ENCODE measurements at places on chromosomes 1 and 21.

DNA sequence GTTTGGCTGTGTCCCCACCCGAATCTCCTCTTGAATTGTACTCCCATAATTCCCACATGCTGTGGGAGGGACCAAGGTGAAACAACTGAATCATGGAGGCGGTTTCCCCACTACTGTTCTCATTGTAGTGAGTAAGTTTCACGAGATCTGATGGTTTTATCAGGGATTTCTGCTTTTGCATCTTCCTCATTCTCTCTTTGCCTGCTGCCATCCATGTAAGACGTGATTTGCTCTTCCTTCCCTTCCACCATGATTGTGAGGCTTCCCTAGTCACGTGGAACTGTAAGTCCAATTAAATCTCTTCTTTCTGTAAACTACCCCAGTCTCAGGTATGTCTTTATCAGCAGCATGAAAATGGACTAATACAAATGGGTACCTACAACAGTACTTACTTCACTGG, 73.5 kb downstream of the PIK3R3 start:
- no peak for DNase-seq

- no peak for DNase-seq
These were observed 73.1 kb downstream of the GATAD2B start for GRCh38 chr1:153849487-153850185.

DNA sequence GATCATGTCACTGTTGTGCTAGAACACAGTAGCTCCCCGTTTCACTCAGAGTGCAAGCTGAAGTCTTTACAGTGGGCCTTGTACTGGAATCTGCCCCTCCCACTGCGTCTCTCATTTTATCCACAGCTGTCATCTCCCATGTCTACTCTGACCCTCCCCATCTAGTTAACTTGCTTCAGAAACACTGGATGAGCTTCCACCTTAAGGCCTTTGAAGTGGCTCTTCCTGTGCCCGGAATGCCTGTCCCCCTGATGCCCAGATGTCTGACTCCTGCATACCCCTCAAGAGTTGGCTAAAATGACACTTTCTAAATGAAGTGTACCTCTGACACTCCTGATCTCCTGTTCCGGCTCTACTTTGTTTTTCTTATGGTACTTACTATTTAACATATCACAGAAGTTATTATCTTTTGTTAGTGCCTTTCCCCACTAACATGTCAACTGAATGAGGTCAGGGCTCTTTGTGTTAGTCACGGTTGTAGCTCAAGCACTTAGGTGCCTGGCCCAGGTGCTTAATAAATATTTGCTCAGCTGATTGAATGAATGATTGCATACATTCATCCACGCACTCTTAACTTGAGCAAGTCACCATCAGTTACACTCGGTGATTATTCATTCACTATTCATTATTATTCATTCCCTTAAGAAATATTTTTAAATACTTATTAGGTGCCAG, 13.3 kb downstream of the ARV1 start:
- no peak for DNase-seq

DNA sequence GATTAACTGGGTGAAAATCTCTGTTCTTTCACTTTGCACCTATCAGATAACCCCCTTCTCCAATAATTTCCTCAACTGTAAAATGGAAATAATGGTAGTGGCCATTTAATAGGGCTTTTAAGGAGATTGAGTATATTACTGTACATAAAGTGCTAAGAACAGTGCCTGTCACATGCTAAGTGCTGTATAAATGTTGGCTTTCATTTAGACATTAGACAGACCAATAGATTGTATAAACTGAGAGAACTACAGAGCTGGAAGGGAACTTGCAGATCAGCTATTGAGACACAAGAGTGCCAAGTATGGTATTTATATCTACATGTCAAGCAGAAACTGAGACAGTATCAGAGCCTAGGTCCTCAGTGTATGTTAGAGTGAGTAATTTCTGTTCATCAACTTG, 934.7 kb downstream of the PLA2G4A start:
- no peak for DNase-seq

DNA sequence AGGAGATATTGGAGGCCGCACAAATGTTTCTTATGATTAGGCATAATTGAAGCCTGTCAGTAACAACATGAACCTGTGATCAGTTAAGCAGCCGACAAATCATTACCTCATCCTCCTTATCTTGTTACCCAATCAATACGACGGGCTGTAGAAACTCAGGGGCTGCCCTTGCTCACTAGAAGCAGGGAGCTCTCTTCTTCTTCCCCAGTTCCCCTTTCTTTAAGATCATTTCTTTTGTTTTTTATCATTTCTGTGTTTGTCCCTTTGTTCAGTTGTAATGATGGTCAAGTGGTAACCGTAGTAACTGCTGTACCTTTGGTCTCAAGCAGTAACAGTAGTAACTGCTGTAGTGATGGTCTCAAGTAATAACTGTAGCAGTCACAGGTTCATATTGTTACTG, 13.8 kb upstream of the FCGR2A start:
- DNase-seq, result no peak

GRCh38 chr1:40004857-40005256, 35.7 kb upstream of the CAP1 start:
- no peak for DNase-seq

- no peak for DNase-seq
These were observed 111.5 kb downstream of the ETS2 start for GRCh38 chr21:38917043-38917774.

GRCh38 chr1:27297903-27298302, 24.1 kb upstream of the TMEM222 start:
- no peak for DNase-seq

DNA sequence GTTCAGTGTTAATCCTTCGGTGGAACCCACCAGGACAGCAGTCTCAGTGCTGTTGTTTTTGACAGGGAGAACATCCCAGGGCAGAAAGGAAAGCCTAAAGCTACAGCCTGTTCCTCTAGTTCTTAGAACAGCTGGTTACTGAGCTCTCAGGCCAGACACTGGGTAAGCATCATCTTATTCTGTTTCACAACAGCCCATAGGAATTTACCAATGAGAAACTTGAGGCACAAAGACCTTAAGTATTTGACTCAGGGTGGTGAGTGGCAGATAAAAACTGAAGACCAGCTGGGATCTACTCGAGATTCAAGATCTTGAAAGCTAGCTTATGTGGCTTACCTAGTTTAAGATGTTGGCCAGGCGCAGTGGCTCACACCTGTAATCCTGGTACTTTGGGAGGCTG, 9.4 kb upstream of the NEK2 start:
- no peak for DNase-seq

- DNase-seq, result no peak
These were observed 57.4 kb downstream of the GALNT2 start for GRCh38 chr1:230124186-230125128.

DNA sequence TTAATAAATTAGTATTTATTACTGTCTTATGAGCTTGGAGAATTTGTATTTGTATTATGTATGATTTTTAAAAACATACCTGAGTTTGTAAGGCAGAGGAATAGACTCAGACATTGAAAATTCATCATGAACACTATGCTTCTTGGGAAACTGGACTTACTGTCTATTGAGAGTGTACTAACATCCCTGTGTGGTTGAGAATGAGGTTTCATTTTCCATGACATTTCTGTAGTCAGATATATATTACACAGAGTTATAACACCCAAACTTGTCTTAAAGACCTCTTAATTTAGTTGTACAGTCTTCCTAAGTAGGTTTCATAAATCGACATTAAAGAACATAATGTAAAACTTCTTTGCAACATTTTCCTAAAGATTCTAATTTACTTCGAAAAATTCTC, 30.0 kb downstream of the PPP2R5A start:
- DNase-seq, result no peak

DNA sequence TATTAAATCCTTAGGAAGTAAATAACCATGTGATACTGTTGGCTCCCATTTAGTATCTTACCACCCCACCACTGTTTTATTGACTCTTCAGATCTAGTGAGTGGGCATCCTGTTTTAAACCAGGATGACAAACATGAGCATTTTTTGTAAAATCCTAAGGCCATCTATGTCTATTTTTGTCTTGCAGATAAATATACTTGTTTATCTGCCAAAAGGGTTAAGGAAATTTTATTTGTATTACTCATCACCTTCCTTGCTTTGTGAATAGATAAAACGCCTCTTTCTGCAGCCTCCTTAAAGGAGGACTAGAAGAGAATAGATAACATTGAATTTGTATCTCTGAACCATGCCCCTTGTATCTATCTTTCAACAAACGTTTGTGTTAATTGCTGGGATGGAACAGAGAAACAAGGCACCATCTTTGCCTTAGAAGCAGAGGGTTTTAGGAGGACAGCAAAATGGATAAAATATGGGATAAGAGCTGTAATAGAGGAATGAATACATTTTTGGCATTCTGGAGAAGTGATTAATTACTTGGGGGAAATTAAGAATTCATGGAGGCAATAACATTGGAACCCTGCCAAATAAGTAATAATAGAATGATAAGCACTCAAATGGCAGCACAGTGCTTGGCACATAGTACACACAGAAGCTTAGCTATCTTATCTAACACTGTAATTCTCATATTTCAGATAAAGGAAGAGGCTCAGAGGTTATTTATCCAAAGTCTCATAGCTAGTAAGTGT, 14.7 kb downstream of the YTHDF2 start:
- no peak for DNase-seq

- no peak for DNase-seq
These were observed 4.7 kb upstream of the SPRR3 start for GRCh38 chr1:152996633-152997400.

- no peak for DNase-seq
These were observed 104.4 kb downstream of the PIK3R3 start for GRCh38 chr1:46027788-46028573.

- DNase-seq, result no peak
These were observed 370.4 kb downstream of the VAV3 start for GRCh38 chr1:107594536-107594935.

- DNase-seq, result no peak
These were observed 105.2 kb downstream of the SLC35F3 start for GRCh38 chr1:234009668-234010067.

- DNase-seq, result no peak
These were observed 24.4 kb upstream of the LEPR start for GRCh38 chr1:65395887-65396612.

- DNase-seq, result no peak
These were observed 367.7 kb downstream of the PRDM2 start for GRCh38 chr1:14067711-14068110.

DNA sequence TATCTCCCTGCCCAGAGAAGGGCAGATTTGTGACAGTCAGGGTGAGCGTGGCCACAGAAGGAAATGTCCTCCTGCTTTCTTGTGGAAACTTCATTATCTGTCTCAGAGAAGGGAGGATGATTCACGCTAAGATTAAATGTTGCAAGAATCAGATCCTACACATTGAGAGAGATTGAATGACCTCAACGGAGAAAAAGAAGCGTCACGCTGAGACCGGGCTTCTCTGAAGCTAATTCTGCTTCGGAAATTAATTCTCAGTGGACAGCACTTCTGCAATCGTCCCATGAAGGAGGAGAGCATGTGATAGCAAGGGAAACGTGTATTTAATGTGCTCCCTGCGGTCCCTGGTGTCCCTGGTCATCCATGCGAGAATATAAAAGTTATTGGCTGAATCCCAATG, 19.8 kb upstream of the C1orf21 start:
- DNase-seq, result no peak

- no peak for DNase-seq
These were observed 37.8 kb downstream of the NID1 start for GRCh38 chr1:236027104-236027503.

GRCh38 chr1:226506921-226507320, 41.6 kb upstream of the STUM start:
- DNase-seq, result no peak

GRCh38 chr1:235313931-235314678, 13.9 kb downstream of the ARID4B start:
- no peak for DNase-seq

GRCh38 chr1:212975111-212975918, 25.0 kb downstream of the VASH2 start:
- DNase-seq, result no peak

DNA sequence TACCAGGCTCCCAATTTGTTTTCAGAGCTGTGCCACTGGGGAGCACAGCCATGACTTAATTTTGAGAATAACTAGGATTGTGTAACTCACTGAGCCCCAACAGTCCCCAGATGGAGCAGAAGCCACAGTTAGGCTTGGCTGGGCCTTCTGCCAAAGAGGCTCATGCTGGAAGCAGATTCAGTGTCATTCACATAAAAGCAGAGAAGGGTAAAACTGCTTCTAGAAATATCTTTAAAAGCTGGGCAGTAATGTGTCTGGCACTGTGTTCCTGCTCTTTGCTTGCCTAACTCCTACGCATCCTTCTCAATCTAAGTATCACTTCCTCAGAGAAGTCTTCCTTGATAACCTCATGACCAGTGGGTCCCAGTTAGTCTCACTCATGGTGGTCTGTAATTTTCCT, 20.3 kb downstream of the STK40 start:
- no peak for DNase-seq

DNA sequence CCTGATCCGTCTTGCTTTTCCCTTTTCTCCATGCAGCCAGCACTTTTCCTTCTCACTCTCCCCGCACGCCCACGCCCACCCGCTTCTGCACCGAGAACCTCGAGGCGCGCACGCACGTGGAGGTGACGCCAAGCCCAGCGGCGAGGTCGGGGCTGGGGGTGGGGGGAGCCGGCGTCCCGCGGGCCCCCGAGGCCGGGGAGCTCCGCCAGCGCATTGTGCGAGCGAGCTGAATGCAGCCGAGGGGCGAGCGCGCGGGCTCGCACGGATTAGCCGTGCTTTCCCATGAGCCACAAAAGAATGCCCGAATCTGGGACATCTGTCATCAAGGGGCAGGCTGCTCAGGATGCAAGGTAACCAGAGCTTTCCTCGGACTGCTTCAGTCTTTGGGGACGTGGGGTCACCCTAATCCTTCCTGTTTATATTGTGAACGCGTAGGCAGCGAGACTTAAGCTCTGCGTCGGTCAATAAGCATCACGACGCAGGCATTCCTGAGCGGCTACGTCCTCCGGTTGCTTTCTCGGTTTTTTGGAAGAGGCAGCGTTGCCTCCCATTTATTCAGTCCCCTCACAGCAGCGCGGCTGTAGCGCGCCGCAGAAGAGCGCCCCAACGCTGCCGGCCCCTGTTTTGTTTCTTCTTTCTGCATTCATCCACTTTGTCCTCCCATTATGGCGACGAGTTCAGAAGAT, 67.3 kb upstream of the AKT3 start:
- peak; percentile 5 for DNase-seq

DNA sequence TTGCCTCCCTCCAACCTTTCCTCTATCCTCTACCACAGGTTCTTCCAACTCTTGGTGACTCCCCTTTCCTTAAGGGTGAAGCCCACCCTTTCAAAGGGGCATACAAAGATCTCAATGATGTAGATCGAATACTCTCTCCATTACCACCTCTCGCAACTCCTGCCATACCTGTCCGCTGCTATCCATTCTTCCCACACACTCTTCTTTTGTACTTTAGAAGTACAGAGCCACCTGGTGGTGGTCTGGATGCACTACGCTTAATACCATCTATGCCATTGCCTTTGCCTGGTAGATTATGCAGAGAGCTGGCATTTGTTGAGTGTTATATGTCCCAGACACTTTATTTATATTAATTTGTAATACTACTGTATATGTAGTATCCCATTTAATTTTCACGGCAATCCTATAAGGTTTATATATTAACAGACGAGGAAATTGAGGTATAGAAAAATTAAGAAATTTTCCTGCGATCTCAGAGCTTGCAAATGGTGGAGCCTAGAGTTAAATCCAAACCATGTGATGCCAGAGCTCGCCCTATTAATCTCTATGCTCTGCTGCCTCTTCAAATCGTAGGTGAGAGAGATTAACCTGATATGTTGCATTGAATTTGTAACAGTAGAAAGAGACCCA, 22.9 kb downstream of the TSHB start:
- no peak for DNase-seq

Data from activated naive CD4-positive, alpha-beta T cell (primary cell).